Eye (tissue), 1 donor: ENCODE measurements at places on chromosomes 13 and 19.
A peak's percentile ranks its signal among the peaks of the same experiment; 100 is the strongest.

DNA sequence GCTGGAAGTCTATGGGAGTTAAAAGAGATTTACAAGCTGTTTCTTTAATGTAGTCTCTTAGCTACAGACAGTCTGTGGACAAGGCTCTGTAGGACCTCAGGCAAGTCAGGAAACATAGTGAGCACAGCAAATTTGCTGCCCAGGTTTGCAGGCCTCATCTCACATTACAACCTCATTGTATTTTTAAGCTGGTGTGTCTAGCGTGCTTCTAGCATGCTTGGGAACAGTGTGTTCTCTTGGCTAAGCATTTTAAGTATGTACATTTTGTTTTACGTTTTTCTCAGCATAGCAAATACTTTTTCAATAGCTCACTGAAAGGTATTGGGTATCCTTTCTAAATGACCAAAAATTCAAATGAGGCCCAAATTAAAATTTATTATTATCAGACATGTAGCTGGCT, 113.2 kb downstream of the STARD13 start:
- DNase-seq = no peak

DNA sequence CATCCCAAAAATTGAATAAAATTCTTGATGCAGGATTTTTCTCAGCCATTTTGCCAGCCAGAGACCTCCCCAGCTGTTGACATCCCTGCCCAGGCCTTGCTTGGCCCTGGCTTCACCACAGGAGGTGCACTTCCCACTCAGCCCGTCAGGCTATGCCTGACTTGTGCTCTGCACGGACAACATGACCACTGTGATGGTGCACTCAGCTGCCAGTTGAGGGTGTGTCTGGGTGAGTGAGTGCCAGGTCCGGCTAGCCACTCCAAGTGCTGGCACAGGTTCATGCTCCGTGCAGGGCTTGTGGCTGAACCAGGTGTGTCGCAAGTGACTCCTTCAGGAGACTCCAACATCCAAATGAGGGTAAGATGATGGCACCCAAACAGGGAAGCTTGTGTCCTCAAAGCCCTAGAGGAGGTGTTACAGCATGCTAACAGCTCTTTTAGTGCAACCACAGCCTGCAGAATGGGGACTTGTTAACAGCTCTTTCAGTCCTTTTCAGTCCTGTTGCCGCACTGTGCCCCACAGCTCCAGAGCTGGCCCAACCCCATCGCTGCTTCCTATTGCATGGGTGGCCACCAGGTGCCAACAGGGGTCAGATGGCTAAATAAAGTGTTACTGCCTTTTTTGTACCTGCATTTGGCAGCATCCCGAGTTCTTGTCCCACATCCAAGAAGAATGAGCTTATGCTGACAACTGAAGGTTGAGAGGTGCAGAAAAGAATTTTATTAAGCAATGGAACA, 380.7 kb downstream of the SLITRK5 start:
- no peak for DNase-seq

- no peak for DNase-seq
Measured at GRCh38 chr13:94537740-94538630, 58.0 kb downstream of the TGDS start.

- peak; percentile 84 for DNase-seq
Measured at GRCh38 chr13:51222686-51223559, 725 bp downstream of the FAM124A start.

DNA sequence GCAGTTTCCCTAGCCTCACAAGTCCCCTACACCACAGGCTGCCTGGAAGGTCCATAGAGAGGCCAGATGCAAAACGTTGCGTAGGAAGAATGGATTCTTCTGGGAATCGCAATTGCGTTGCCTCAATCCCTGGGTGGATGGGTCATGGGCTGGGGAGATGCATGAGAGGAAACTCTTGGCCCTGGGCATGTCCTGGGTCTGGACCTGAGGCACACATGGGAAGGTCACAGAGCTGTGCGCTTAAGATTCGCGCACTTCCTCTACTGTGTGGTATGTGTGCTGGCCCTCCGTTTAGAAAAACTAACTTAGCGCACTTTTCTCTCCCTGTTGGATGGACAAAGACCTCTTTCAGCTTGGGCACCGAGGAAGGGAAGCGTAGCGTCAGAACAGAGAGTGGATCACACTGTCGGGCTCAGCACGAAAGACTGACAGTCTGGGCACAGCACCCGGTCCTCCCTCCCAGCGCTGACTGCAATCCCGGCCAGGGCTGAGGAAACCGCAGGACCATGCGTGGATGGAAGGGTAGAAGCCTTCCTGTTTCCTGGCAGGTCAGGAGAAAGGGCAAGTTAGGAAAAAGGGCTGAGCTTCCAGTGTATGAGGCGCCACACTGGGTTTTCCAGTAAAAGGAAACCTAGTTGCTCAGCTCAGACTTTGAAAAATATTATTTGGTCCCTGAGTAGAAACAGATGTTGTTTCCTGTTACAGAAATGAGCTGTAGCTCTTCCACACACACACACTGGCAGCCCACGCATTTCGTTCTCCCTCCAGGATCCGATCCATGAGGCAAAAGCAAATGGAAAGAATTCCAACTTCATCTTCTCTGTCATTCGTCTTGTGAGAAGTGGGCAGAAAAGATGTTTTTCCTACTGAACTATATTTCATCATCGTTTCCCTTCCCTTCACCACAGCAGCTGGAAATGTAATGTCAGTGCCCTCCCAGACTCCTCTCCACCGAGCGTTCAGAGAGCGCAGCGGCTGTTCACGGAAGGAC, 86.0 kb downstream of the ING1 start:
- peak; percentile 83 for DNase-seq

GRCh38 chr19:35134601-35135242, at the start of gene LGI4:
Gene LGI4, minus strand, starts transcription at chr19:35135059. Its CDS starts 379 bp downstream, at chr19:35134680.
- DNase-seq = peak; percentile 74

DNA sequence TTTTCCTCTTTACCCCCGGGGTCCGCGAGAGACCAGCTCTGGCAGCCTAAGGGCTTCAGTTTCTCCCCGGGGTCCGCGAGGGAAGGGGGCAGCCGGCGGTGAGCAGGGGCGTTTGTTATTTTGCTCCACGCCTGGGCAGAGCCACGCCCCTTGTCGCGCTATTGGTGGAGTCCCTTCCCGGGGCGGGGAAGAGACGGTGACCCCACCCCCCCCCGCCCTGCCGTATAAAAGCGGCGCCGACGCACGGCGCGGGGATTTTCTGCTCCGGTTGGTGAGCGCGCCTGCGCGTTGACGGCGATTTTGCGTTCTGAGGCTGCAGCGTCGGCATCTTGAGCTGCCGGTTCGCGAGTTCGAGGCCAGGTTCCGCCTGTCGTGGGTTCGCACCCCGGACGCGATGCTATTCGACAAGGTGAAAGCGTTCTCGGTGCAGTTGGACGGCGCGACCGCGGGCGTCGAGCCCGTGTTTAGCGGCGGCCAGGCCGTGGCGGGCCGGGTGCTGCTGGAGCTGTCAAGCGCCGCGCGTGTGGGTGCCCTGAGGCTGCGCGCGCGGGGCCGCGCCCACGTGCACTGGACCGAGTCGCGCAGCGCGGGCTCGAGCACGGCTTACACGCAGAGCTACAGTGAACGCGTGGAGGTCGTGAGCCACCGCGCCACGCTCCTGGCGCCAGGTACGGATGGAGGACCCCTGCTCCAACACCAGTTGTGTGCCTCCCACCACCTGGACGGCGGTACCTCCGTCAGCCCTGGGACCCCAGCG, at the start of gene ARRDC2:
Gene ARRDC2 (plus strand): TSS at position 254 of the 757 bp plus-strand sequence. CDS start 141 bp downstream, at position 395.
- peak; percentile 96 for DNase-seq

GRCh38 chr13:30830638-30830965, 75.5 kb upstream of the MEDAG start:
- DNase-seq = no peak

DNA sequence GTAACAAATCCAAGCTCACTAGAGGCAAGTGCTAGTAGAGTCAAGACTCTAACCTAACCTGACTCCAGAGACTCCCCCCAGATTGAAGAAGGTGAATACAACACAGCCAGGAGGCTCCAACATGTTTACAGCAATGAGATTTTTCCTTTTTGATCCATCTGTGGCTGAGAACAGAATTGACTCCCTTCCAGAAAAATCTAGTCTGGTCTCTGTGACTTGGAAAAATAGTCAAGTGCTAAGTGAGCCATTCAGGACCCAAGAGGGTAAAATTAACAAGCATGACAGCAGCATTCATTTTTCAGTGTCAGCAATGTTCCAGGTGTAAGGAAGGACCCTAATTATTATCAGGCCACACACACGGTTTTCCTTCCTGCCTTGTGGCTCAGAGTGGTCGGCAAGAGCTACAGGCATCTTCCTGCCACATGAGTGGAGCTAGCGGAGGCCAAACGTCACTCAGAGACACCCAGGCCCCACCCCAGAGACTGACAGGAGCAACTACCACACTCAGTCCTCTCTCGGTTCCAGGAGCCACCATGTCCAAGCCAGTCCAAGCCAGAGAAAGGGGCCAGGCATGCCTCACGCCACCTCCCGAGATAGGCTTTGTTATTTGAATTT, 395.1 kb downstream of the FOXO1 start:
- DNase-seq = no peak

GRCh38 chr19:2591537-2592291, 110.8 kb downstream of the GNG7 start:
- no peak for DNase-seq

DNA sequence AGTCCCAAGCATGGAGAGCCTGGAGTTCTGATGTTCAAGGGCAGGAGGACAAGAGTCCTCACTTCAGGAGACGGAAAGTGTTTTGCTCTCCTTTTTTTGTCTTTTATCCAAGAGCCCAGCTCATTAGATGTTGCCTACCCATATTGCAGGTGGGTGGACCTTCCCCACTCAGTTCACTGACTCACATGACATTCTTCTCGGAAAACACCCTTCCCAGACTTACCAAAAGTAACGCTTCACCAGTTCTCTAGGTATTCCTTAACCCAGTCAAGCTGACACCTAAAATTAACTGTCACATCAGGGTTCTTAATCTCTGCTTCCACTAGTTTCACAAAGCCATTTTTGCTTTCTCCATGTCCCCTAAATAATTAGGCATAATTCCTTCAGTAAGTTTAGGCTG, 2215.4 kb upstream of the PCDH20 start:
- DNase-seq = no peak

DNA sequence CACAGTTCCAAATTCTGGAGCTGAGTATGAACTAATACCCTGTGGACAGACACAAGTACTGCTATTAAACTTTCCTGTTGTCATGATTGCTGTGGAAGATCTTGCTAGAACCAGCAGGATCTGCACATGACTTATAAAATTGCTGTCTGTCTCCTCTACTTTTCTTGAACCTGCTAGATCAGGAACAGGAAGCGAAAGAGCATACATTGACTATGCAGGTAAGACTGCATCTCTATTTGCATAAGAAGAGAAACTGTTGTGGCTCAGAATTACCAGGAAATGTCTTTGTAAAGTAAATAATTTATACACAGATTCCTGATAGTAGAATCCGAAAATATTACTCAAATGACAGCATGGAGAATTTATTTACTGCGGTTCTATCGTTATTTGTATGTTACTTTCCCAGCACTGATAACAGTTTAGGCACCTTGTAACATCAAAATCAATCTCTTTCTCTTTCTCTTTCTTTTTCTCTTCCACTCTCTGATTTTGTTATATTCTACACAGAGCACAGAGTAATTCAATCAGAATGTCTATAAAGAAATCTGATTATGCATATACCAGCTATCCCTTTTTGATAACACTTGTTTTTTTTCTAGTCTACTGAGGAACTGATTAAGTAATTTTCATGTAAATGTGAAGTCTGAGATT, 226.5 kb downstream of the MYO16 start:
- no peak for DNase-seq

- DNase-seq = no peak
Measured at GRCh38 chr19:18274781-18275356, 617 bp upstream of the IQCN start.
